Fibroblast of skin of left quadriceps (primary cell): ENCODE measurements at places on chromosomes 5 and 9.

DNA sequence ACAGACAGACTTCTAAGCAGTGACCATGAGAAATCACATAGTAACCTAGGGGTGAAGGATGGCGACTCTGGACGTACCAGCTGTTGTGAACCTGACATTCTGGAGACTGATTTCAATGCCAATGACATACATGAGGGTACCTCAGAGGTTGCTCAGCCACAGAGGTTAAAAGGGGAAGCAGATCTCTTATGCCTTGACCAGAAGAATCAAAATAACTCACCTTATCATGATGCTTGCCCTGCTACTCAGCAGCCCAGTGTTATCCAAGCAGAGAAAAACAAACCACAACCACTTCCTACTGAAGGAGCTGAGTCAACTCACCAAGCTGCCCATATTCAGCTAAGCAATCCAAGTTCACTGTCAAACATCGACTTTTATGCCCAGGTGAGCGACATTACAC is 38.0 kb upstream of the CCDC152 start:
- DNase-seq, result no peak

GRCh38 chr5:173613433-173614159 is 2.9 kb downstream of the BOD1 start:
- DNase-seq, result no peak

DNA sequence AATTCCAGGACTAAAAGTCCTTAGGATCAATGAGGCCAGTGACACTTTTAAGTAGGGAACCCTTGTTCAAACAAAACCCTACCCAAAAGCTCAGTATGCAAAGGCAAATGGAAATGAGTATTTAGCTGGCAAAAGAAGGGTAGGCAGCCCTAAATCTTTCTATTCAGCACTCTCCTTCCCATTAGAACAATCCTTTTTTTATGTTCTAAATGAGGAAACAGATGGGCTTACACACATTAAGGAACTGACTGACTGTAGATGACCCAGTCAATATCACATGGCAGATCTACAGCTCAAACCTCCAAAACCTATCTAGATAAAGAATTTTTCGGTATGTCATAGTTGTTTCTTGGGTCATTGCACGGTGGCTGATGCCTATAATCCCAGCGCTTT is 7.2 kb downstream of the CSNK1A1 start:
- DNase-seq, result no peak

DNA sequence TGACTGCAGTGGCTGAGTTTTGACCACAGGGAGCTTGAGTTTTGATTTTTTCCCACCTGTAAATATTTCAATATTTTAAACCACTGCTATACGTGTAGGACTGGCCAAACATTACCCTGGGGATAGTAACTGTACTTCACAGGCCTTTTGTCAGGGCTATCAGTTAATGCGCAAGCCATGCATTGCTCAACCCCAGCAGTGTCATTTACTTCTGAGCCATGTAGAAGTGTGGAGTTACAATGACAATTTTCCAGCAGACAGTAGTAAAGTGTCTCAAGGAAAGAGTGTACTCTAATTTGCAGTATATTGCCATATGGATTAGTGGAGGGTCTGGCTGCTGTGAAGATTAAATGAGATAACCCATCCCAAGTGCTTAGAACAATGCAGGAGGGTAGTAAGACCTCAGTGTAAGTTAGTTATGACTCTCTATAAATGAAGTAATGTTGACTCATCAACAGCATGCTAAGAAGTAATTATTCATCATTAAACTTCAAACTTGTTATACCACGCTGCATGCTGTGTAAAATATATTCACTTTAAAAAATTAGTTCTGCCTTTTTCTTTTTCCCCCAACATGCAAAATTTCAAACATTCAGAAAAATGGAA is 489.2 kb downstream of the KDM4C start:
- DNase-seq, result no peak
